GM03348 (cell line): ENCODE measurements at places on chromosomes 6 and 20.

DNA sequence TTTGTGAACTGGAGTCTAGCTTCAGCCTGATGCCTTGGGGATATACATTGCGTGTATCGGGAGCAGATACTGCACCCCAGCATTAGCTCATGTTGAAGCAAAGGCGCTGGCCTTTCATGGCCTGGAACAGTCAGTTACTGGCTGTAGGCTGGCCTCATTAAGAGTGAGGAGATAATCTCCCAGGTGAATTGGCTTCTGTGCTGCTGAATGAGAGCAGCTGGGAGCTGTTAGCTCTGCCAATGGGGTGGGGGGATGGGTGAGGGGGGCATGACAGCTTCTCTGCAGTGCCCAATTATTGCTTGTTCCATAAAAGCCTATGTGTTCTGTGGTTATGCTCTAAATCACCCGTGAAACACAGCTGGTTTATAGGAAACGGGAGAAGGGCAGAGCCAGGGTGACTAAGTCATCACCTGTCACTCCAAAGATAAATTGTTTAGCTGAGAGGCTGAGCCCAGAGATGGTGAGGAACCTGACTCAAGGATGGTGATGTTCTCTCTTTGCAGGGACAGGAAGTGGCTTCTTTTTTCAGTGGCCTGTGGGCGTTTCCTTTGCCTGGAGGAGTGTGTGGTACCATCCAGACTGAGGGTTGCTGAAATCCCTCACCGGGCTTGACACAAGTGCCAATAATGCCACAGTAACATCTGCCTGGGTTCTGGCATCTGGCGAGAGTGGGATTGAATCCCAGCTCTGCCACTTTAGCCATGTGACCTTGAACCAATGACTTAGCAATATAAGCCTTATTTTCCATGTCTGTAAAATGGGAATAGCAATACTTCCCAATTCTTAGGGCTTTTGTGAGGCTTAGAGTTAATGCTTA is 170.8 kb downstream of the BCAS1 start:
- peak; percentile 55 for DNase-seq

DNA sequence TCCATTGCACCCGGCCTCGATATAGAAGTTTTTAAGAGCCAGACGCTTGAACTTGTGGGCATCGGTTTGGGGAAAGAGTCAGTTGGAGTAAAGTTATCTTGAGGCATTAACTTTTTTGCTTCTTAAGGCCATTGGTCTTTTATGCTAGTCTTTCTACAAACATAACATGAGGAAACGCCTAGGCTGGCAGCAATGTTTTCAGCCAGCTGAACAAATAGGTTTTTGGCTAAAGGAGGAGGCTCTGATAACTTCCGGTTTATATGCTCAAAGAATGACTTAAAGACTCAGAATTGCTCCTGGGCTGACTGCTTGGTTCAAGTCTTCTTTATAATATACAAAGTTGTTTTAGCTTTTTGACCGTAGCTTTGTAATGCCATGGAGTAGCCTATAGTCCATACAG is 46.2 kb downstream of the HLA-C start:
- DNase-seq = no peak

GRCh38 chr6:3764516-3765335 is 13.2 kb upstream of the PXDC1 start:
- DNase-seq = no peak

- peak; percentile 43 for DNase-seq
Observed at GRCh38 chr20:4014031-4014474, 1.3 kb downstream of the RNF24 start.

- DNase-seq = peak; percentile 81
Observed at GRCh38 chr20:17995967-17996819, 27.4 kb downstream of the MGME1 start.

DNA sequence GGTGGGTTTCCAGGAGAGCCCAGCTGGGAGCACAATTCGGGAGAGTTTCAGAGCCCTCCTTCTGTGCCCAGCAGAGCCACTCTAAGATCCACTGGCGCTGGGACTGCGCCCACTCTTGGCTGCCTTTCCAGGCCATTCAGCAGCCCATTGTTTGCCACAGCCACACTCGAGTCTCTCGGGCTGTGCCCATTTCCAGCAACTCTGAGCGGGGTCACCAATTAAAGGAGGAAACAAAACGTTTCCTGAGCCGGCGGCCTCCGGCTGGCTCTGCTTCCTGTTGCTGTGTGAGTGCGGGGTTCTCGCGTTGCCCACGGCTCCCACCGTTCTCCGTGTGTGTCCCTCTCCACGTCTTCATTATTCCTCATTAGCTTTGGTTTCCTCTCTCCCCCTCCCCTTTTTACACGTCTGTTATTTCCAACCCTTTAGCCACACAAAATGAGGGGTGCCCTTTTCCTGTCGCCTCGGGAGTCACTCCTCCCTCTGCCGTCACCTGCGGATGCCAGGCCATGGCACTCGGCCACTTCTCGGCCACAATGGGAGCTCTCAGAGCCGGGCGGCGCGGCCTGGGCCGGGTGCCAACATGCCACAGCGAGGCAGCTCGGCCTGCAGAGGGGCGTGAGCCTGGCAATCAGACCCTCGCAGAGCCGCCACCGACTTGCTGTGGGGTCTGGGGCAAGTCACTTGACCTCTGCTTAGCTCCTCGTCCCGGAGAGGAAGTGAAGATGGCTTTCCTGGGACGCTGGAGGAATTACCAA is 94.3 kb upstream of the NKX2-2 start:
- no peak for DNase-seq

DNA sequence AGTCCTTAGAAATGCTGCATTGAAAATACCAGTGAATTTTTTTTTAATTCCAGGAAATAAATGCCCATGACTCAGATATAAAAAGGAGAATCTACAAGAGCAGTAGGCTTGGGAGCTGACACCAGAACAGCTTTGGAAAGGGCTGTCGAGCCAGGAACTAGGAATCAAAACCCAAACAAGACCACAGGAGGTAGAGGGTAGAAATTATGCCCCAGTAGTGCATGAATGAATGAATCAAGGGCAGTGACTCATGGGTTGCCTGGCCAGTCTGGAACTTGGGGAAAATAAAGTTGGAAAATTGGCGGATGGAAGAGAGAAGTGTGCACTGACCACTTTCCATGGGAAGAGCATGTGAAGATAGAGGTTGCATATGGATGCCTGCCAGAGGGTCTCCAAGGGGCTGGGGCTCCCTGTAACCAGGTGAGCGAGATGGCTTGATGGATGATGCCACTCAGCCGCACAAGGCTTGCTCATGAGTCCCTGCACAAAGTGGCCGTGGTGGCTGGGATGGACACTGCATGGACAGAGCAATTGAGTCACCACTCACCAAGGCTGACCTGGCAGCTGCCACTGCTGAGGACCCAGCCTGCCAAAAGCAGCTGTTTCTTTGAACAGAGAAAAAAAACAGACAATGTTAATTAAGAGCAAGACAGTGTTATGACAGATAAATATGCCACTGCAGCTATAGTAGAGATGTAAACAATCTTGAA is 15.2 kb upstream of the MCCD1 start:
- DNase-seq = no peak

GRCh38 chr6:53284901-53285300 is 63.8 kb downstream of the ELOVL5 start:
- no peak for DNase-seq

DNA sequence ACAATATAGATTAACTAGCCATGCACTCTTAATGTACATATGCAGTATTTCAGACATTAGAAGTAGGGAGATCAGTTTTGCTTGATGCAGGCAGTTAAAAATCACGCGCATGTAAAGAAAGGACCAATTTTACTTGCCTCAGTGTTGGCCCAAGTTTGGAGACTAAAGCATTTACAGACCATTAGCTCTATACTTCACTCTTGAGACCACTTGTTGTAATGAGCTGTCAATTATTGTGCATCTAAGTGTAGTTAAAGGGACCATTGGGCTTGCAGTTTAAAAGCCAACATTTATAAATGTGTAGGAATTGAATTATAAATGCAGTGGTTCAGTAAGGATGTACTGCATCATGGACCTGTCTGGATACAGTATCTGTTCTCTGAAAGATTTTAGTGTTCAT is 53.7 kb downstream of the PLCB4 start:
- DNase-seq = no peak

DNA sequence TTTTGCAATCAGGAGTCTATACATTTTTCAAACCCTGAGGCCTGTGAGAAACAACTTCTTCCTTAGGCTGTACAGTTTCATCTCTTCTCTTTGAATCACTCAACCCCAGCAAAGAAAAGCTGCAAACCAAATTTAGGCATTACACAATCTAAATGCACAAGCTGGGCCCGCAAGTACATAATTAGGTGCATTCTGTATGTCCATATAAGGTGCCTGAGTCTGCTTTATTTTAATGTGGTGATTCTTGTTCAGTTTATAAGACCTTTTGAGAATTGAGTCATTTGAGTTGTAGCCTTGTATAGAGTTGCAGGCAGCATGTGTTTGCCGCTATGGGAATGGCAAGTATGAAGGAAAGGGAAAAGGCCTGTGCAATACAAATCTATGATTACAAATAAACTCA is 709.6 kb upstream of the MARCKS start:
- DNase-seq = no peak

- no peak for DNase-seq
Observed at GRCh38 chr6:5004373-5005037, 668 bp upstream of the RPP40 start.

DNA sequence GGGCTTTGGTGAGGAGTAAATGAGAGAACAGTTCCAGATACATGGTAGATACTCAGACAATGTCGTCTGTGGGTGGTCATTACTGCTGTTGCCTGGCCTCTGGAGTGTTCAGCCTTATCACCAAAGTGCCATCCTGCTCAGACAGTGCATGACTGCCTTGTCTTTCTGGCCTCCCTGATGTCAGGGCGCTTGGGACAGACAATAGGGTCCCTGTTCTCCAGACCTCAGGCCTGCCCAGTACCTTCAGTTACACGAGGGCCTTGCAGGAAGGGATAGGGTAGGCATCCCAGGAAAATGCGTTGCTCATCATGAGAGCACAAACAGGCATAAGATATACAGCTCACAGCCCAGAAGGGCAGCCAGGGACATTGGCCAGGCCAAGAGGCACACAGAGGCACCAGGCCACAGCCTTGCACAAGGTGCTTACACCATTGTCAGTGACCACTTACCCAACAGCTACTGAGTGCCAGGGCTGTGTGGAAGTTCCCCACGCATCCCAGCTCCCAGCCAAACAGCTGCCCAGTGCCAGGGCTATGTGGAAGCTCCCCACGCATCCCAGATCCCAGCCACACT is 27.4 kb downstream of the BPIFB1 start:
- no peak for DNase-seq

DNA sequence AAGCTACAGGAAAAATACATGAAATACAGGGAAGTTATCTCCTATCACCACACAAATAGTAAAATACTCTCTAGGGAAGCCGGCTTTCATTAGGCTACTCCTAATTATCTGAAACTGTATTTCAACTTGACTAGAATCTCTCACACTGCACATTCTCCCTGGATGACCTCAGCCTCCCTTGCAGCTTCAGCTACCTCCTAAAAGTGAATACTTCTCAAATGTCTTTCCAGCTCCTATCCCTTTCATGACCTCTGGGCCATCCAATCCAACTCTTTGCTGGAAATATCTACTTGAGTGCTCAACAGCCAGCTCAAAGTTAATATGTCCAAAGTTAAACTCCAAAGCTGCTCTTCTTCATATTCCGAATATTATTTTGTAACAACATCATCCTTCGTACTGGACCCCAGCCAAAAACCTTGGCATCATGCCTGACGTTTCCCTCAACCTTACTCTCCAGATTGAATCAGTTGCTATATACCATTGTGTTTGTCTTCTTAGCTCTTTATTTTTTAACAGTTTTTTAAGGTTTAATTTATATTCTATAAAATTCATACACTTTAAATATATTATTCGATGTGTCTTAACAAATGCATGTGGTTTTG is 29.4 kb upstream of the KIF6 start:
- DNase-seq = no peak

- DNase-seq = no peak
Observed at GRCh38 chr6:128606611-128607010, 86.2 kb upstream of the PTPRK start.

DNA sequence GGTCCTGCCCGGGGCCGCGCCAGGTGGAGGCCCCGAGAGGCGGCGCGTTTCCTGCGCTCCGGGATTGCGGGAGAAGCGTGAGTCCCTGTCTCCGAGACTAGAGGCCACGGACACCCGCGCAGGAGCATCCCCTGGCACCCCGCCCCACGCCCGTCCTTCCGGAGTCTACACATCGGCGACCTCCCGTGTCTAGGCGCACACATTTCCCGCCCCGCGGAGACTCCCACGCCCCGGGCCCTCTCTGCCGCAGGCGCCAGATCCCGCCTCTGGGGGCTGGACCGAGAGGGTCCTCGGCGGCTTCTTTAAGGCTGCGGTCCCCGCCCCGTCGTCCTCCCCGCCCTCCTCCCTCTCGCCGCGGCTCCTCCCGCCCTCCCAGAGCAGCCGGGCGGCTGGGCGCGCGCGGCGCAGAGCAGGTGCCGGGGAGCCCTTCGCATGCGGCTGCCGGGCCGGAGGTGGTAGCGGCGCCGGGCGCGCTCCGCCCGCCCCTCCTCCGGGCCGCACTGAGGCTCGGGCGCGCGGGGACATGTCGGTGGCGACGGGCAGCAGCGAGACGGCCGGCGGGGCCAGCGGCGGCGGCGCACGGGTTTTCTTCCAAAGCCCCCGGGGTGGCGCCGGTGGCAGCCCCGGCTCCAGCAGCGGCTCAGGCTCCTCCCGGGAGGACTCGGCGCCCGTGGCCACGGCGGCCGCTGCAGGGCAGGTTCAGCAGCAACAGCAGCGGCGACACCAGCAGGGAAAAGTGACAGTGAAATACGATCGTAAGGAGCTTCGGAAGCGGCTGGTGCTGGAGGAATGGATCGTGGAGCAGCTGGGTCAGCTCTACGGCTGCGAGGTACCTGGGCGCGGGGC is at the start of gene PPP1R14C:
TSS of gene PPP1R14C (plus strand) at position 375 of the 846 bp plus-strand sequence. CDS start at position 524, 149 bp downstream.
- DNase-seq = peak; percentile 85

DNA sequence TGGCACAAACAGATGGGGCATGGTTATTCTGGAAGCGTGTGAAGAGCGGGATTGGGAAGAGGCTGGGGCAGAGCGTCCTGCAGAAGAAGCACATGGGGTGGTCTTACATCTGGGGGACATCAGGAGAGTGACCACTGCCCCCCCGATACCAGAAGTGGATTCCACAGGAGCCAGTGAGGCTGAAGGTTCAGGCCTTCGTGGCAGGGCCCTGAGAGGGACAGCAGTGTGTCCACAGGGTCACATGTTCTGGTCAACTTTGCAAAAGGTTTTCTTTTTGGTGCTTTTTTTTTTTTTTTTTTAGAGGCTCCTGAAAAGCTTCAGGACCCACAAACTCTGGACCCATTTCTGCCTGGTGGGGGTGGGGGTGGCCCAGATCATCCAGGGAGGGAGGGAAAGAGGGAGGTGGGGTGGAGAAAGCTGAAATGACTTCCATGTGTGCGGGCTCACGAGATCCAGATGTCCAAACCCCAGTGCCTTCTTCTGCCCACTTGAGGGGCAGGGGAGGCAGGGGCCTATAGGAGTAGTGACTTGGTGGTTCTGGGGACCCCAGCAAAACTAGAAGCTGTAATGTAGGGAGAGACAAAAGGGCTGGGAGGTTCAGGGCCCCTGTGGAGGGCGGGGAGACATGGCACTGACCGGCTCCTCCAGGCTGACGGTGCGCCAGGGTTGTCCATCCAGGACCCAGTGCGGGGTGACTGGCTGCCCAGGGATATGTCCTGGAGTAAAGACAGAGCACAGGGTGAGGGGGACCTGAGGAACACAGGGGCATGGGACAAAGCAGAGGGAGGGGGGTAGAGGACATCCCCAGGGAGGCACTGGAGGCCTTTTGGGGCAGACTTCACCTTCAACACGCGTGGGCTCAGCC is 2.7 kb downstream of the ADAM33 start:
- DNase-seq = peak; percentile 80
